ENCODE measurements at places on chromosomes 2 and 18.
A peak's percentile ranks its signal among the peaks of the same experiment; 100 is the strongest.

DNA sequence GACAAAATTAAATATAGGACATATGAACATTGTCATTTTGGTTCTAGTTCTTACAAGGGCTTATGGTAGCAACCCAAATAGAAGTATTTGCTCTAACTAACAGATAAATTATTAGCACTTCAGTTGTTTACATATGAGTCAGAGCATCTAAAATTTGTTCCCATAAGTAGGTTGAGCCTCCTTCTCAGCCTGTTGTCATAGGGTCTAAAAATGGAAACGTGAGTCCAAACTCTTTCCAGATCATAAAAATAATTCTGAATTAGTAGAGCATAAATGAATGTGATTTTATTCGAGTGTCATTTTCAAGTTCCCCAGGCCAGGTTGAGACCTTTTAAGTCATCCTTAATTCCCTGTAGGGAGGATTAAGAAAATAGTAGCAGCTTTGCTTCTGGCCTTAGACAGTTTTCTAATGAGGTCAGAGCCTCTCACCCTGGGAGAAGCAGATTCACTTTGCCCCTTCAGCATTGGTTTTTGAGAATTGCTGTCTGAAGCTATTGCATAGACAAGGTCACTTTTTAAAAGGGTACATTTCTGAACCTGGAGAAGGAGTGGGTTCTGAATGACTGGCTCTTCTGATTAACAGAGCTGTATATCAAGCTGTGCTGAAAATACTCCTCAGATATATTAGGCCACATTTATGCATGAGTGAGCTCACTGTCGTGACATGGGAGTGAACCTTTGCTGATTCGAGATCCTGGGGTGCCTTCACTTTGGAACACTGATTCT, 164.3 kb downstream of the NEDD4L start:
- DNase-seq = no peak

GRCh38 chr2:127098711-127099110, 8.2 kb downstream of the BIN1 start:
- no peak for DNase-seq

GRCh38 chr2:157751462-157752058, 122.9 kb upstream of the ACVR1C start:
- peak; percentile 47 for DNase-seq

DNA sequence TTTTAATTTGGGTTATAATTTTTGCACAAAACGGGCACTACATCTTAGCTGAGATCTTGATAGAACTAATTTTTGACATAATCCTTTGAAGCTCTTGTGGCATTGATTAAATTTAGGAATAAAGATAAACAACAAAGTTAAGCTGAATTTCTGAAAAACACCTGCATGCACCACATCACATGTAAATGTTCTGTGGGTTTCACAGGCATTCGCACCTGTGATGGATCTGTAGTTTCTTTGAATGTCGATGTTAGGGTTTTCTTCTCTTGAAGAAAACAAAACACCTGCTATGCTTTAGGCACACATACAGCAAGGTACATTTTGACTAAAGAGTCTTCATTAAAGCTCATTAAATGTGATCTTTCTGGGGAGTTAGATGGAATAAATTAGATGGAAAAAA, 60.3 kb downstream of the RPIA start:
- no peak for DNase-seq

DNA sequence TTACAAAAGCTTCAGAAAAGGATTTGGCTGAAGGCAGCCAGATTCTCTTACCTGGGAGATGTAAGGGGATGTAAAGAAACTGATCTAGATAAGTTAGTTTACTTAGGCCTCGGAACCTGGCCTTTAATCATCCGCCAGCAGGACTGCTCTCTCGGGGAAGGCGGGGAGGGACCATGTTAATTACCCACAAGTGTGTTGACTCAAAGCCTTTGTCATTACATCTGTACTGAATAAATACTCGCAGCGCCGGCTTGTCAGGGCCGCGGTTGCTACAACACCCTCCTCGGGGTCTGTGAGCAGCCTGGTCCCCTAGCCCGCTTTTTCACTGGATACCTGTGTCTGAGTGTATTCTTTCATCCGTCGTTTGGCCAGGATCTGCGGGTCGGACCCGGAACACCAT, 6.7 kb downstream of the CHMP3 start:
- DNase-seq = no peak

DNA sequence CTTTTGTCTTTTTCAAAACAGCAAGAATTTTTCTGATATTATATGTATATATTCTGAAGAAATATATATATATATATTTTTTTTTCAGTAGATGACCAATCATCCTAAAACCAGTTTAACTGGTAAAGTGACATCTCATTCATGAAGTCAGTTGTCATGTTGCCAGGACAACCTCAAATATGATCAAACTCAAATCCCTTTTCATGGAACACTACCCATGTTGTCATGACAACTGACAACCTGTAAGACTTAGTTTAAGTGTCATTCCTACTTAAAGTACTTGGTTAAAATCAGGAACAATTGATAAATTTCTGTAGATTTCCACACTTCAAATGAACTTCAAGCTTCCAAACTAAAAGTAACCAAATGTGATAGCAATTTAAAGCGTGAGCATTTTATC, 101.8 kb upstream of the ERBB4 start:
- DNase-seq = no peak

DNA sequence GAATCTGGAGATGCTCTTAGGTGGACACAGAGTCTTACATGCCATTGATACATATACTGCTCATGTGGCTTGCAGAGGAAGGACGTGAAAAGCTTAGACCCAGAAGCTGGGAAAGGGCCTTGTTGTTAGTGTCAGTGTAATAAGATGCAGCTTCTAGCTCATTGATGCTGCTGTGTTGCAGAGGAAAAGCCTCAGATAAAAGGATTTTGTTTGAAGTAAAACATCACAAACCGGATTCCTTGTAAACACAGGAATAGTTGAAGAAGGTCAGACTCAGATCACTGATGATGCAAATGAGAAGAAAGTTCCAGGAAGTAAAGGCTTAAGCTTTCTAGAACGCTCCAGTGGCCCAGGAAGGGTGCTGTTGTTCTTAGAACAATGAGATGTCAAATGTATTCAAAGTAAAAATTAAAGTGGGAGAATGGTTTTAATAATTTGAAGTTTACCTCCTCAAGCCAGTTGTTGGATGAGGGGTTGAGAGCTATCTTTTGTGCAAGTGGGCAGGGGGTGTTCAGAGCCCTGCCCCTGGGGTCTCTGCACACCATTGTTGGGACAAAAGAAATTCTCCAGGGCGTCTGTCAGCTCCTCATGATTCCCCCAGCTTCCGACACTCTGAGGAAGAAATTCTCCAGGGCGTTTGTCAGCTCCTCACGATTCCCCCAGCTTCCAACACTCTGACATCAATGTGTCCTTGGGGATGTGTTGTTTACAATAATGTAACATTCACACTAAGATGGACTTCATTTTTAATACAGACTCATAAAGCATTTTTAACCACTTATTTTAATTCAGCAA, 61.3 kb upstream of the CHMP1B start:
- DNase-seq = no peak

GRCh38 chr18:8389391-8390340, 219.6 kb upstream of the RAB12 start:
- peak; percentile 32 for DNase-seq

DNA sequence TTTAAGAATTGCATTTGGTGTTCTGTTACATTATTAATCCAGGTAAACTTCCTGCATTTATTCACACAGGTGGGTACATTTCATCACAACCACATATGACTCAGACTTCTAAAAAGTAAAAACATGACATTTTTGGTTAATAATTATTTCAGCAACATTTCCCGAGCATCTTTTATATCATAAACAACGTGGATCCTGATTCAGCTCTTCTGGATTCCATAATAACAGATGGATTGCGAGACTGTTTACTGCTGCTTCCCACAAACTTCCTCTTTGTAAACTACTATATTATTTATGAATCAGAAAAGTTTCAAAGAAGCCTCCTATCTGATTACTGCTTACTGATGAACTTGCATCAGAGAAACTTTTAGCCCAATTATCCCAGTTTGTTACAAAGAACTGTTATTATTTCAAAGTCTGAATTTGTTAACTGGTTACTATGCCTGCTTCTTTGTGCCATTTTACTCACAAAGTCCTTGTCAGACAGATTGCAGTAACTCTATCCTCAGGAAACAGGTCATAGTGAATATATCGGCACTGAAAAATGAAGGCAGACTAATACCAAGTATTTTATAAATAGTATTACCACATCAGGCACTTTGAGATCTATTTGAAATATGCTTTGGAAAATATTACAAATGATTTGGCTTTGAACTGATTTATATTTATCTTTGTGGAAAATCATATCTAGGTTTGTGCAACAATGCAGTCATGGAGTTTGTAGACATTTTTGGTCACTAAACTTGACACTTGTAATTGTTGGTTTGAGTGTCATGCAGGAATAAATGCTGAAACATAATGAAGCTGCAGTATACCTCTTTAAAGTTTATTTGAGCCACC, 511.6 kb downstream of the PLCL1 start:
- DNase-seq = no peak

DNA sequence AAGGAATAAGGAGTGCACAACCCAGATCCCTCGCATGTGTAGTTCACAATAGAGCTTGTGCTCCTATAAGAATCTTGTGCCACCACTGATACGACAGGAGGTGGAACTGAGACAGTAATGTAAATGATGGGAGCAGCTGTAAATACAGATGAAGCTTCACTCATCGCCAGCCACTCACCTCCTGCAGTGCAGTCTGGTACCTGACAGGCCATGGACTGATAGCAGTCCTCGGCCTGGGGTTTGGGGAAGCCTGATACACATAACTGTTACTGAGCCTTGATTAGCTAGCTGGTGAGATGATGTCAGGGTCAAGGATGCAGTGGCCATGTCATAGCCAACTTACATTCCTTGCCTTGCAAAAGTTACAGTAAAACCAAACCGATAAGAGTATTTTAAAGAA, 376.6 kb downstream of the NBAS start:
- DNase-seq = no peak

GRCh38 chr2:49371128-49371701, 216.9 kb upstream of the FSHR start:
- DNase-seq = no peak

DNA sequence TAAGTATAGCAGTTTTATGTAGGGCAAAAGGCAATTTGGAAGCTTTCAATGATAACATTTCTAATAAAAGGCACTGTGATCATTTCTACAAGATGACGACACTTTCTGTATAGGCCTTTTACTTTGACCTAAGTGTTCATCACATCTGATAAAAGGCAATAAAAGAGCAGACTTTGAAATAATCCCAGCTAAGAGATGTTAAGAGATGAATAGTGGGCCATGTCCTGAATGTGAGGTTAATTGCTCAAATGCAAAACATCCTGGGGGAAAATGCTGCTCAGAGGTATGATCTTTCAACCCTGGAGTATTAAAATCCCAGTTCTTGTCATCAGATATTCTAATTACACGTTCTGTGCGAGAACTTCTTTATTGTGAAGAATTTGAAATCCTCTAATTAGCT, 677.6 kb downstream of the SOCS6 start:
- no peak for DNase-seq

- DNase-seq = peak; percentile 29
These were observed 15.6 kb downstream of the TRABD2A start for GRCh38 chr2:84865181-84865783.

DNA sequence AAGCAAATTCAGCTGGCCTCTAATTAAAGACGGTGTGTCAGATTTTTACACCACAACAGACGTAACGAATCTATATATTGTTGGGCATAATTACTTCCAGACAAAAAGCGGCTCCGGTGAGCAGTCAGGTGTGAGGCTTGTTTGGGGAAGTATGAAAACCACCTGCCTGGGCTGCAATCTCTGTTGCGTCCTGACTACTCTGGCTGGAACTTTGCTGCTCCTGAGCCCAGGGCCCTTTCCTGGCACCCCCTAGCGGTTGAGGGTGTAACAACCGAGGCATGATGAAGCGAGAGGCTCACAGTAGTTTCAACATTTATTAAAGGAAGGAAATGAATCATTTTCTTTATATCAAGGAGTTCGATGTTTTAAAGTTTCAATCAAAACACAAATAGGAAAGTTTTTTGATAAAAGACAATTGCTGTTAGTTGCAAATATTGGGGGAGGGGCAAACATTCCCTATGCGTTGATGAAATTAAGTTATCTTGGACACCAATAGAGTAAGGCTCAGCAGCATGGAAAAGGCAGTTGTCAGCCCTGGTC, 10.6 kb upstream of the ITGB6 start:
- peak; percentile 79 for DNase-seq

DNA sequence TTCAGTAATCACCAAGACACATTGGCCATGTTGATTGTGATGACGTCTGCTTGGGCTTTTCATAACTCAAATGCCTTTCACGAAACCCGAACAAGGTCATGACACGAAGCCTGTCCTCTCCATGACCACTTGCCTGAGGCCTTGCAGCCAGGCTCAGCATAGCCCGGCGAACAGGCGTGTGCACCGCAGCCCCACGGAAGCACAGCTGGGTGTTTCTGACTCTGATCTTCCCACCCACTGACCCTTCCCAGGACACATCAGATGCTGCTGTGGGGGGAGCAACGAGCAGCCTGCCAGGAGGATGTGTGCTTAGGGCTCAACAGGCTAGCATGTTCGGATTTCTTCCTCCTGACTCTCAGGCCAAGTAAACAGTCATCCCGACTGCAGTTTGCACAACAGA, 369.4 kb upstream of the SALL3 start:
- no peak for DNase-seq

GRCh38 chr2:18976168-18976961, 382.1 kb downstream of the OSR1 start:
- DNase-seq = no peak

DNA sequence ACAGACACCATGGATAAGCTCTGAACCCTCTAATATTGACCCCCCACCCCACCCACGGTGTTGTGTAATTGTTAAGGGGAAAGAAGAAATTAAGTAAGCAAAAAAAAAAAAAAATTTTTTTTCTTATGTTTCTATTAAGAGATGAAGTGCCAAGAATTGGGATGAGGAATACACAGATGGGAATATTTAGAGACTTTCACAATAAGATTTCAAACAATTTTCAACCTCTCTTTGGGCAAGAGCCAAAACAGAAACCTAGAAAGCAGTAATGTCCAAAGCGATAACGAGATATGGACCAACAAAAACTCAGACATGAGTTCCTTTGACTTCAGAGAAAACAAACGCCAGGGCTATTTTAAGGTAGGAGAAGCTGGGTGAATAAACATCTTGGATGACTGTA, 14.4 kb downstream of the PIEZO2 start:
- no peak for DNase-seq

GRCh38 chr2:202377207-202377761, 1.2 kb downstream of the BMPR2 start:
- DNase-seq = peak; percentile 53

- DNase-seq = no peak
These were observed 36.2 kb downstream of the MTCL1 start for GRCh38 chr18:8741532-8741931.

GRCh38 chr18:72427721-72428120, 116.4 kb downstream of the CBLN2 start:
- DNase-seq = no peak

DNA sequence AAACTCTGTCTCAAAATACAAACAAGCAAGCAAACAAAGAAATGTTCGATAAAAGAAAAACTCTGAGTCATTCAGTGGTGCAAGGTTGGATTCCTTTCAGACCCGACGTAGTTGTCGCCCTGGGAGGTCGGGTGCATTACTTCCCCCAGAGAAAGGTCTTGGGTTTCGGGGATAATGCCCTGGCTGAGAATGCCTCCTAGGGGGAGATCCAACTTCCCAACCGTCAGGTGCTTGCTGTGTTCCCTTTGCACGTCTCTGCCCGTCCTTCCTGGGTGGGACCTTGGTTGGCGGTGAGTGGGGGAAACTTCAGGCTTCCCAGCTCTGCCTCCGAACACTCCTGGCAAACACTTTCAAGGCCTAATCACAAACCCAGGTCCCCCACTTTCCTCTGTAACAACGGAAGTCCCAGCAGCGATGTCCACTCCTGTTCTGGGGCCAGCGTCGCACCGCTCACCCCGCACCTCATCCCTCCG, 609 bp downstream of the TPGS2 start:
- no peak for DNase-seq

Data from activated T-cell treated with anti-CD3 and anti-CD28 coated beads, Interleukin-2, amount 50 U/mL, for 24 hours (primary cell).